Pancreas (tissue), 10 donors: ENCODE measurements at places on chromosomes 16 and 17.

DNA sequence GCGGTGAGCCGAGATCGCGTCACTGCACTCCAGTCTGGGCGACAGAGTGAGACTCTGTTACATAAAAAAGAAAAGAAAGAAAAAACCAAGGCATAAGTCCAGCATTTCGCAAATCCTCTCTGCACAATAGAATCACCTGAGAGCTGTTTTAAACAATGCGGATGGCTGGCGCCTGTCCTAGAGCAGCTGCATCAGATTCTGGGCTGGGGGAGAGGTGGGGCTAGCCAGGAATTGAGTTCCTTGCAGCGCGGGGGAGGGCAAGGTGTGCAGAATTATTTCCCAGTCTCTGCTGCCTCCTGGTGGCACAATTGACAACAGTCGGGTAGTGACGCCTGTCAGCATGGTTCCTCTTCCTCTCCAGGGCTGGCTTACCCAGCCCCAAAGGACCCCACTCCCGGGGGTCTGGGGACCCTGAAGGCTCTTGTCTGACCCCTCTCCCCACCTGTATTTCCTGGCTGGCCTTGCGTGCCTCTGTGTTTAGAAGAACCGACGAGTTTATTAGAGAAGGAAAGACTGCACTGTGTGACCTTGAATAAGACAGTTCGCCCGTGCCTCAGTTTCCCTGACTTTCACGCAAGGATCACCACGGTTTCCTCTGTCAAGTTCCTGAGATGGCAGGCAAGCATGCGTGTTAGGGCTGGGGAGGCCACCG, 41.1 kb upstream of the PLCG2 start:
- DNase-seq = peak; percentile 88
- peak overlapping the region; percentile 67 for H3K27ac ChIP-seq
- H3K4me3 ChIP-seq = peak overlapping the region; percentile 29
- no peaks in the 10 kb centered on the region for H3K4me1 ChIP-seq
- H3K27me3 ChIP-seq = no peaks in the 10 kb centered on the region

DNA sequence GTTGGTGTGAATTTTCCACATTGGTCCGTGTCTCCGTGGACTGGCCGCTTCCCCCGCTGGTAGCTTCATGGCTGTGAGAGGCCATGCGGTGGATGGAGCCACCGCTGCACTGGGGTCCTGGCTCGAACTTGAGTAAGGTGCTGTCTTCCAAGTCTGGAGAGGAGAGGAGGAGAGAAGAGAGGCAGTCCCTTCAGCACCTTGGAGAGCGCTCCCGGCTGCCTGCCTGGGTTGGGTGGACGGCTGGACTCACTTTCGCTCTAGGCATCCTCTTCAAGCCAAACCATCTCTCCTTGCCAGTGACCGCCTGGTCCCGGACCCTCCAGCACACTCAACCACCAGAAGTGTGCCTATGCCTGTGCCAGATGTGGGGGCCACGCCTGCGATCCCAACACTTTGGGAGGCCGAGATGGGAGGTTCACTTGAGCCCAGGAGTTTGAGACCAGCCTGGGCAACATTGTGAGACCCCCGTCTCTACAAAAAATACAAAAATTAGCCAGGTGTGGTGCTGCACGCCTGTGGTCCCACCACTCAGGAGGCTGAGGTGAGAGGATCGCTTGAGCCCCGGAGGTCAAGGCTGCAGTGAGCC, 6.2 kb downstream of the JPH3 start:
- H3K27me3 ChIP-seq = no peaks in the 10 kb centered on the region
- H3K27ac ChIP-seq = no peak overlapping the region
- DNase-seq = peak; percentile 82
- H3K36me3 ChIP-seq = no peaks in the 10 kb centered on the region

- H3K27ac ChIP-seq = no peak overlapping the region
- H3K4me1 ChIP-seq = no peaks in the 10 kb centered on the region
- H3K4me3 ChIP-seq = no peak overlapping the region
- DNase-seq = no peak
- H3K27me3 ChIP-seq = no peaks in the 10 kb centered on the region
Measured at GRCh38 chr17:18070861-18071340, 16.8 kb upstream of the DRG2 start.

GRCh38 chr17:40352237-40352778, 12.2 kb downstream of the GJD3 start:
- peaks cover 9% of the 10 kb centered on the region for H3K36me3 ChIP-seq
- H3K27me3 ChIP-seq = no peaks in the 10 kb centered on the region
- no peak overlapping the region for H3K4me3 ChIP-seq
- H3K27ac ChIP-seq = no peak overlapping the region
- H3K4me1 ChIP-seq = peaks cover 10% of the 10 kb centered on the region

DNA sequence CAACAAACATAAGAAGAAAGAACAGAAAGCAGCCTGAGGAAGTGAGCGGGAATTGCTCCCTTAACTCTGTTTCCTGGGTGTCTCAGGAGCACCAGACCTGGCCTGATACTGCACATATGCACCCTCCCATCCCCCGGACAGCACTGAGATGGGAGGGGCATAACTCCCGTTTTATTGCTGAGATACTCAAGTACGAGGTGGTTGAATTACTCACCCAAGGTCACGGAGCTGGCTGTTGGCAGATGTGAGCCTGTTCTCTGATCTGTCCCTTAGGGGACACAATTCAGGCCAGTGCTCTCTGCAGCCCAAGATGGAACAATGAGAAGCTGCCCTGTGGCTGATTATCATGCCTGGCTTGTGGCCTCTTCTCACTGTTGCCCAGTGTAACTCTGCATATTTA, 9.1 kb upstream of the MED9 start:
- no peaks in the 10 kb centered on the region for H3K27me3 ChIP-seq
- peak overlapping the region; percentile 8 for H3K27ac ChIP-seq
- no peak overlapping the region for H3K4me3 ChIP-seq

GRCh38 chr17:38590988-38591758, 14.6 kb downstream of the SRCIN1 start:
- no peaks in the 10 kb centered on the region for H3K4me1 ChIP-seq
- no peaks in the 10 kb centered on the region for H3K36me3 ChIP-seq
- DNase-seq = no peak
- H3K27ac ChIP-seq = no peak overlapping the region
- H3K27me3 ChIP-seq = no peaks in the 10 kb centered on the region

DNA sequence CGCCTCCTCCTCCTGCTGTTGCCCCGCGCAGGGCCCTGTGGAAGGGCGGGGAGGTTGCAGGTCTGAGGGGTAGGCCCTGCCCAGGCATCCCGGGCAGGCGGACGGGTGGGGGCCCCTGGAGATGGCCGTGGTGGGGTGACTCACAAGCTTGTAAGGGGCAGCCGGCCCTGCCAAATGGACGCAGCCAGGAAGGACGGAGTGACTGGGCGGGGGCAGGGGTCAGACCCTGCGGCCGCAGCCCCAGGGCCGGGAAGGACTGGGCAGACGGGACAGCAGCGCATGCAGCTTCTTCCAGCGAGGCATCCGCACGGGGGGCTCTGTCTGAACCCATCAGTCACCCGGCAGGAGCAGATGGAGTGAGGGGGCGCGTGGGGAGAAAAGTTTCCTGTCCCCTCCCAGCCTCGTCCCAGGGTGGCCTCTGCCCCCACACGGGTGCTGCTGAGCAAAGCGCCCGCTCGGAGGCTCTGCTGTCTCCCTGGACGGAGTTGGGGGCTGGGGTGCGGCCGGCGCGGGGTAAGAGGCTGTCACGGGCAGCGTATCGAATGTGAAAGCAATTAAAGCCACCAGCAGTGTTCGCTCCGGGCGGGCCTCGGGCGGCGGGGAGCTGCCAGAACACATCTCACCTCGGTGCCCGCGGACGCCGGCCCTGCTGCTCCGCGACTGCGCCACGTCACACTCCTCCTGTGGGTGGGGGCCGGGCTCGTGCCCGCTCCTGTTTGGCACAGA, 5.4 kb upstream of the PRR35 start:
- no peaks in the 10 kb centered on the region for H3K27me3 ChIP-seq
- no peak for DNase-seq
- H3K4me1 ChIP-seq = no peaks in the 10 kb centered on the region
- no peak overlapping the region for H3K27ac ChIP-seq
- H3K4me3 ChIP-seq = no peak overlapping the region

GRCh38 chr17:9432934-9433421, 142.6 kb downstream of the STX8 start:
- H3K27ac ChIP-seq = peak overlapping the region; percentile 22
- no peak overlapping the region for H3K4me3 ChIP-seq
- H3K27me3 ChIP-seq = no peaks in the 10 kb centered on the region
- DNase-seq = no peak
- H3K36me3 ChIP-seq = no peaks in the 10 kb centered on the region

DNA sequence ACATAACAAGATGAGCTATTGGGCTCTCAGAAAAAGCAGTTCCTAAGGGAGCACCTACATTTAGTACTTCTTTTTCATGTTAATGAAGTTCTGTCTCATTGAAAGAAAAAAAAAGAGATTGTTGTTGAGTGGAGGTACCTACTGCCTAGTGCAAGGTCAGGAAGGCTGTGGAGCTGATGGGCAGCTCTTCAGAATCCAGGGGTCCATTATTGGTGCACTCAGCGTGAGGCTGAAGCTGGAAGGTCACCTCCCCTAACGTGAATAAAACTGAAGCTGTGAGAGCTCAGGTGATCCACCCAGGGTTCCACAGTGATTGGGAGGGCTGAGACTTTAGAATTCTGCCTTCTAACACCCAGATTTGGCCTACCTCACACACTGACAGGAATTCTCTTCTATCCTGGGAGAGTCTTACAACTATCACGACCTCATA, 153.9 kb upstream of the TBX2 start:
- H3K4me3 ChIP-seq = no peak overlapping the region
- DNase-seq = no peak
- no peaks in the 10 kb centered on the region for H3K27me3 ChIP-seq
- no peaks in the 10 kb centered on the region for H3K36me3 ChIP-seq

DNA sequence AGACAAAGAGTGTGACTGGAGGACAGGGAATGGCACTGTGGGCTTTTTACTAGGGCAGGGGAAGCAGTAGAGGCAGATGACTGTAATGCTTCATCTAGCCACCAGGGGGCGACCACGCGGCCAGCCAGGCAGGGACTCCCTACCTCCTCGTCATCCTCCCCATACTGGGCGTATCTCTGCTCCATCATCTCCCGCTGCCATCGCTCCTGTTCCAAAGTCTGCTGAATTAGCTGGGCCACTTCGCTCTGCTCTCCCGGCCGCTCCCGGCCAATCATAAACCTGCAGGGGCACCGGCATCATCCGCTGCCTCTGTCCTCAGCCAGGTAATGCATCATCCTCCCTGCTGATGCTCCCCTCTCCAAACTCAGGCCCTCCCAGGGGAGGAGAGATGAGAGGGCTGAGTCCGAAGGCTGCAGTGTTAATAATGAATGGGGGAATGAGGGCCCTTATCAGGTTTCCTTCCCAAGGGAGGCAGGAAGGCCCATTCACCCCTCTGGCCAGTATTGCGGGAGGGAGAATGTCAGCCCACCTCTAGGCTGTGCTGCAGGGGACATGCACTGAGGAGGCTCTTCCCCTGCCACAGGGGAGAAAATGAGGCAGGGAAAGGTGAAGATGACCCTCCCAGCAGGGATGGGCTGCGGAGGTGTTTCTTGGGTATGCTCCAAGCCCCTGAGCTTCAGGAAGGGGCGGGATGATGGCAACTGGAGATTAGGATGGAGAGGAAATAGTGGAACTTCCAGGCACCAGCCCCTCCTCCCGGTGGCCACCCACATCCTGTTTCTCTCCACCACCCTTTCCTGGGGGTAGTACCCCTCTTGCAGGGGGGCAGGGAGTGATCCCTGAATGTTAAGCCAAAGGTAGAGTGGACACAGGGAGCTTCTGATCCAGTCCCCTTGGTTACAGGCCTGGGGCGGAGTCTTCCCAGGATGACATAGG, 10.3 kb upstream of the SAMD14 start:
- H3K4me1 ChIP-seq = no peaks in the 10 kb centered on the region
- DNase-seq = peak; percentile 81
- H3K4me3 ChIP-seq = no peak overlapping the region
- H3K27me3 ChIP-seq = no peaks in the 10 kb centered on the region

DNA sequence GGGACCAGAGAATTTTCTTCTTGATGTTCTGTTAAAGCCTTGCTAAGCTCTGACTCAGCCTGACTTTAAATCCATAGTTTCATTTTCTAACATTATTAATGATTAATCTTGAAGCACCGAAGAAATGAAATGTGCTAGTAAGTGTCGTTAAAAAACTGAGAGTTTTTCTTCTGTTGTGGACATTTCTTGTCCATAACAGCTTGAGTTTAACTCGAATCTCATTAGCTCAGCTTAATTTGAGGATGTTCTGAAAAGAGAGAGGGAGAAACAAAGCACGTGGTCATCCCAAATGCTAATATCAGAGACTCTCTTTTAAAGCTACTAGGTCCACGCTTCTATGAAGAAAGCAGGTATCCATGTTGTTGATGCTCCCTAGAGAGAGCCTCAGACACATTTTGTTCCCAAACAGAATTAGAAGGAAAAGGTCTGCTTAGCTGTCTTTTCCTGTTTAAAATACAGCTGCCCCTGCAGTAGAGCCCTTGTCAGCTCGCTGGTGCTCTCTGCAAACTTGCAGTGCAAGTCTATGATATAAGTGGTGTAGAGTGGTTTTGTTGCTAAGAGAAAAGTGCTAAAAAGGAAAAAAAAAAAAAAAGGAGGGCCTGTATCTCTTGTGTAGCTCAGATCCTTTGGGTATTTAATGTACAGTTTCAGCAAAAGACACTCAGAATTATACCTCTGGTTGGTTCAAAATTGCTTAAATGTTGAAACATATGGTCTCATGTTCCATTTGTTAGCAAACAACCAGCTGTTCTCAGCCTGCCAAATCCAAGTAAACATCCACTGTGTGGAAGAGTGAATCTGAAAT, 191.1 kb upstream of the TBX2 start:
- peak overlapping the region; percentile 37 for H3K4me3 ChIP-seq
- H3K27ac ChIP-seq = peak overlapping the region; percentile 2

DNA sequence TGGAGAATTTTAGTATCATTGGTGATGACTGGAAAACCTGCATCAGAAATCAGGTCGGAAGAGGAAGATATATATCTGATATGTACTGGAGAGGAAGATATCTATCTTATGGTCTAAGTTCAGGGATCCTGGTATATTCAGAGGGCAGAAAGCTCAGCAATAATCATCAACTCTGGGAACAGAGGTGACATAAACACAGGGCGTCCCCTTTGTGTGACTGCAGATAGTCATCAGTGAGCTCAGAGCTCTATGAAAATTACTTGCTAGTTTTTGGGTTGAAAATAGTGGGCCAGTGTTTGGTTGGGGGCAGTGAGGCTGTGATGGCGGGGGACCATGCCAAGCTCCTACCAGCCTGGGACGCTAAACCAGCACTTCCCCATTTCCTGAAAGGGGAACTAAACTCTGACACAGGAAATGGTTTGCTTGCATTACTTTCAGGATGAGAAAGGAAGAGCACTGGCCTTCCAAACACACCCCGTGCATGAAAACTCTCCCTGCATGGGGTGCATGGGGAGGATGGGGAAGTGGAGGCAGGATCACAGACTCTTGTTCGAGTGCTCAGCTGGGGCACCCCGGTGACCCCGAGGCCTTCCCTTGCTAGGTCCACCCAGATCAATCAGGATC, 15.8 kb downstream of the NOD2 start:
- H3K27me3 ChIP-seq = no peaks in the 10 kb centered on the region
- no peak for DNase-seq
- H3K36me3 ChIP-seq = no peaks in the 10 kb centered on the region
- no peak overlapping the region for H3K4me3 ChIP-seq
- no peak overlapping the region for H3K27ac ChIP-seq

- no peaks in the 10 kb centered on the region for H3K36me3 ChIP-seq
- DNase-seq = no peak
- H3K27me3 ChIP-seq = no peaks in the 10 kb centered on the region
- H3K27ac ChIP-seq = no peak overlapping the region
- H3K4me1 ChIP-seq = peaks cover 13% of the 10 kb centered on the region
Measured at GRCh38 chr17:12047681-12048376, 27.2 kb downstream of the MAP2K4 start.
